ENCODE measurements at places on chromosomes 16 and 17. TPM values are rescaled to one million over a fixed set of nuclear protein-coding genes. Genes with fewer than 3 reads are reported as not detected.

DNA sequence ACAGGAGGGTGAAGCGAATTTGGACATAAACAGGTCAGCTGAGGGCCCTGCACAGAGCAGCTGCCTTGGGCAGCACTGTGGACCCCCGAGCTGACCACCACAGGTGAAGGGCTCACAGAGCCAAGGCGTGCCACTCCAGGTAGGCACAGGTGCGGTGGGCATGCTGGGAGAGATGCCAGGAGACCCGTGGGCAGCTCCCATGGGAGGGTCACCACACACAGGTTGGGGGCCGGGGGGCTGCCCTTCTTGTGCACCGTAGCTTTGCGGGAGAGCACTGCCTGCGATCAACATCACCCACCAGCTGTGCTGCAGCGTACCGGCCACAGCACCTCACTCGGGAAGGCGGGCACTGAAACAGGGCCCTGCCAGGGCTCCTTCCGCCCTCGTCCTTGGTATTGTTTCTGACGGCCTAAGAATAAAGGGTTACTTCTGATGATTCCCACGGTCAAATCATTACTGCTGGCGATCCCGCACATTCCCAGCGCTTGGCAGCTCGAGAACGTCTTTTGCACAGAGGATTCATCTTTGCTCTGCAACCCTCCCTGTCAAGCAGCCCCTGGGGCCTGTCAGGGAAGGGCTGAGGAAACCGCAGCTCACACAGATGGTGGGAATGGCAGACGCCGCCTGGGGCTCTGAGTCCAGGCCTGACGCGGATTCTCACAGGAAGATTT is 181.7 kb downstream of the BANP start:
- H3K36me3 ChIP-seq = no peaks in the 10 kb centered on the region
- peak; percentile 79 for DNase-seq
- no peak overlapping the region for H3K4me3 ChIP-seq
- H3K4me1 ChIP-seq = peaks cover 51% of the 10 kb centered on the region
- H3K27me3 ChIP-seq = no peaks in the 10 kb centered on the region

DNA sequence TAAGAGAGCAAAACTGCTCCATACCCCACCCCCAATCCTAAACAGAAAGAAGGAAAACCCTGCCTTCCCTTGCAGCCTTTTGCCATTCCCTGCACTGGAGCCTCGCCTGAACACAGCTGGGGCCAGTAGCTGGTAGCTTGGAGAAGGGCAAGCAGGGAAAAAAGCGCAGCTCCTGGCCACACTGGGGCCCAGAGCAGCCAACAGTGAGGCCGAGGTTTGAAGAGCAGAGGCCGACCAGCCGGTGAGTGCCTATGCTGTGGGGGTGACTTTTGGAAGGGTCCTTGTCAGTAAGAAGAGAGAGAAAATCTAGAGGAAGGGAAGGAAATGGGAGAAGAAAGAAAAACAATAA is 3.2 kb upstream of the HOXB9 start:
- no peak for DNase-seq
- H3K27ac ChIP-seq = no peak overlapping the region
- peaks cover 98% of the 10 kb centered on the region for H3K27me3 ChIP-seq
- H3K4me3 ChIP-seq = no peak overlapping the region
- no peaks in the 10 kb centered on the region for H3K4me1 ChIP-seq

GRCh38 chr17:67689534-67690177 is 28.1 kb upstream of the NOL11 start:
- H3K4me3 ChIP-seq = no peak overlapping the region
- DNase-seq = peak; percentile 77
- H3K36me3 ChIP-seq = no peaks in the 10 kb centered on the region
- H3K27ac ChIP-seq = peak overlapping the region; percentile 2
- H3K4me1 ChIP-seq = no peaks in the 10 kb centered on the region

DNA sequence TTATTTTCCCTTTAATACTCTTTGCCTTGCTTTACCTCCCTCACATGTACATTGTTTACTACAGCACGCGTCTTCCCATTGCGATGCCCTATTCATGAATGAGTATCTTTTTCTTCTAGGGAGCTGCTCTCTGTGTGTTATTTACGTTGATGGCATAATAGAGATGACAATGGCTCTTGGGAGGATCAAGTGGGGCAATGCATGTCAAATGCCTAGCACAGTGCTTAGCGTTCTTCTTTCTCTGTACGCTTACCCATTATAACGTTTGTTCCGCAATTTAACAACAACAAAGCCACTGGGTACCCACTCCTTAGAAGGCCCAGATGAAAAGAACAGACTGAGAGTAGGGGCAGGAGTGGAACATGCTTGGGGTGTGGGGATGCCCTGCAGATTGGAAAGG is 271.6 kb upstream of the TNRC6C start:
- H3K27me3 ChIP-seq = peaks cover 30% of the 10 kb centered on the region
- DNase-seq = no peak
- H3K36me3 ChIP-seq = no peaks in the 10 kb centered on the region

- no peaks in the 10 kb centered on the region for H3K4me1 ChIP-seq
- H3K4me3 ChIP-seq = no peak overlapping the region
- no peaks in the 10 kb centered on the region for H3K27me3 ChIP-seq
- peak overlapping the region; percentile 65 for H3K27ac ChIP-seq
Observed at GRCh38 chr17:31721291-31722025, 137.6 kb downstream of the COPRS start.

Gene NKD1
- polyA plus RNA-seq = 0.13 TPM

Data from SK-N-SH (cell line).